Fibroblast of skin of left quadriceps (primary cell): ENCODE measurements at places on chromosomes 4 and X.

DNA sequence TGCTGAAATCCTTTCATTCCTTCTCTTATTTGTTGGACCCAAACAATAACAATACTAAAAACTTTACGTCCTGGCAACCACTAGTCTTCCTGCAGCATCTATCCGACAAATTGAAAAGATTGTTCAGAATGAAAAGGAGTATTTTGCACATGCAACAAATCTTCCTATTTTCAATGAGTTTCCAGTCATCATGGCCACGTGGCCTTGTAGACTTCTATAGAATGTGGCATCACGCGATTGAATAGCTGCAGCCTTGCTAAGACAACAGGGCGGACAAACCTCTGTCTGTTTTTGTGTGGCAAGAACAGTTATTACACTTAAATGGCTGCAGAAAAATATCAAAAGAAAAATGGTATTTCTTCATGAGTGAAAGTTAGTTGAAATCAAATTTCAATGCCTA, 297.9 kb upstream of the LCORL start:
- no peak for DNase-seq

DNA sequence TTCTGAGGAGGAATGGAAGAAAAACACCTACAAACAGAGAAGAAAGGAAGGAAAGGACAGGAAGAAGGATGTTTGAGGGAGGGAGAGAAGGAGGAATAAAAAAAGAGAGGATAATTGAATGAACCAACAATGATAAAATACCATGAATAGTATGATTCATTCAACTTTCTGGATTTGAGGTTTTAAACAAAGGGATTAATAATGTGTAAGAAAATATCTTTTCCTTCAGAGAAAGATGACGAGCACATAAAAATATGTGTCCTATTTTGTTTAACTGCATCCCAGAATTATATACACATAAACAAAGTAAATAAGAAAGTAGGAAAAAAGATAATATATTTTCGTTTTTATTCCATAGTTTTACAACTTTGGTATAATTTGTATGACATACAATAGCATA, 1380.4 kb downstream of the STIM2 start:
- no peak for DNase-seq

DNA sequence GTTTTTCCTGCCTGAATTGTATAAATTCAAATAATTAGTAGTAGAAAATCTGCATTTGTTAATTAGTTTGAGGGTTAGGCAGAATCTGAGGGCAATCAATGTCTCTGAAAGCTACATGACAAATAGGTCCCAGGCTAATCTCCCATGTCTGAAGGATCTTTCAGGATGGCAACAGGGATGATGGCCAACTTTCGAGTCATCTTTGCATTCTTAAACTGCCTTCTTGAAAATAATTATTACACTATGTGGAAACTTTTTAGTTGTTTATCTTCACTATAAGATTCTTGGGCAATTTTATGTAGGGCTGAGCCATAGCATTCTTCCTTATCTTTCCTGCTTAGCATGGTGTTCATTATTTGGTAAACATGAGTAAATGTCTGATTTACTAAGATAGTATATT, 490.3 kb upstream of the EPHA5 start:
- no peak for DNase-seq

DNA sequence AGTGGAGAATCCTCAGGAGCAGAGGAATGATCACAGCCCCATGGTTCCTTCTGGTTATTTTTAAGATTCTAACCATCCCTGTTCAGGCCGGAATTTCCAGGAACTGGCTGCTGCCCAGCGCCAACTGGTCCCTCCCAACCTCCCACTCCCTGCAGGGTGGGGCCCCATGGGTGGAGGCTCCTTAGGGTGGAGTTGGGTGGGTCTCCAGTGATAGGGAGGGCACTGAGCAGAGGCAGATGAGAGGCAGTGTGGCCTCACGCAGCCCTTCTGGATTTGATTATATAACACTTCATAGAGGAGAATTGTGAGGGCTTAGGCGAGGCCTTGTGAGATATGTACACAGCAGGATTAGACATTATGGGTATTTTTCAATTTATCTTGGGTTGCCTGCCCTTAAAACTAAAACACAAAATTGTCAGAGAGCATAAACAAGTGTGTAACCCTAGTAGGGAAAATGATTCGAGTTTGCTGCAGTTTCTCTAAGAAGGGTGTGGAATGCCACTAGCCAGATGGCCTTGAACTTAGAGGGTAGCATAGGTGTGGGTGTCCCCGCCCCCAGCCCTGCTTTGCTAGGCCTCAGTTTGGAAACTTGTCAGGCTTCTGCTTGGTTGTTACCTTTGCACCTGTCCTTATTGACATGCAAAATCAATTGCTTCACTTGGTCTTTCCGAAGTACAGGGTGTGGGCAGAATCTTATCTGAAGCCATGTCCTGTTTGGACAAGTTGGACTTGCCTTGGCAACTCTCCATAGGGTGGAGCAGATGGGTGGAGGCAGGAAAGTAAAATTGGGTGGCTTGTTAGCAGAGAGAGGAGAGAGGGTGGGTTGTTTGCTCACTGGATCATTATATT, 9.4 kb downstream of the KLF3 start:
- no peak for DNase-seq

DNA sequence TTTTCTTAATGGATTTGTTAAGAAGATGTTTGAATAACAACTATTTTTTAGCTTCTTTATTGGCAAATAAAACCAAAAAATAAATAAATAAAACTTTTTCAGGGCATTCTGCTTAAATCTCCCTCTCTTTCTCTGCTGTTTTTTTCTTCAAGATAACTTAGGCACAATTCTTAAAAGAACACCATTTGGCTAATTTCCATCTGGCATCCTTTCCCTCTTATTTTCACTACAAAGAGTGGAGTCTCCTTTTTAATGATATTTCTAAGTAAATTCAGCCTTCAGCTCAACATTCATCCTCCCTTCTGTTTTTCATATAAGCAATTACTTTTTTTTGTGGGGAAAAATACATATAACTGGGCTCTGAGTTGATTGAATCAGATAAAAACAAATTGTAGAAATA, 88.1 kb downstream of the PCDH7 start:
- DNase-seq, result no peak

- DNase-seq, result peak; percentile 31
Measured at GRCh38 chr4:176193938-176194337, 1.4 kb downstream of the SPATA4 start.

- no peak for DNase-seq
Measured at GRCh38 chr4:172654457-172654856, 514.2 kb upstream of the GALNT7 start.

DNA sequence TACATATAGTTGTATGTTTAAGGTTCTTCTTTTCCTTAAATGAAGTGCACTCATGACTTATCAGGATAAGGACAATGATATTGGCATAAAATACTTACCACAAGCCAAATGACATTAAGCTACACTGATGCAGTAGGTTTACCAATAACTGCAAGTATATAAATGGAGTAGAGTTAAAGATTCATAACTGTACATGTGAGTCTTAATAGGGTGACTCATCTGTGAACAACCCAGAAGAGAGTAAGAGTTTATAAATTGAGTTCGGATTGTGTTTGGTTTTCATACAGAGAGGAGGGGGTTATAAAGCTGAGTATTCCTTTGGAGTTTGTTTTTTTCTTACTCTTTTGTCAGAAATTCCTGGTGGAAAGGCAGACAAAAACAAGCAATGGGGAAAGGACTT, 144.8 kb downstream of the TLL1 start:
- DNase-seq, result no peak

DNA sequence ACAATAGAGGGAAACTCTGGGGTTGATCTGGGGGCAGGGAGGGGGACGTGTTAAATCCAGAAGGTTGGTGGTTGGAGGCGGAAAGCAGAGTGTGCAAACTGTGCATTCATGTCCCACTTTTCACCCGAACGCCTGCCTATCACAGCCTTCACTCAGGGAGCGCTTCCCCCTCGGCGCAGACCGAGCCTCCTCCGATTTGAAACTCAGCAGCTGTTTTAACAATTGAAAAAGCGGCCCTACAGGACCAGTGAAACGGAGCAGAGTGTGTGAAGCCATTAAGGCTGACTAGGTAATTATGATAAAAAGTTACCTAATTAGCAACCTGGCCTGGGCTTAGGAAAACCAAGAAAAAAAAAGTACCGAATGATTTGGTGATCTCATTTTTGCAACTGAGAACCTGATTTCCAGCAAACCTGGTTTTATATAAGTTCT, 685 bp upstream of the NDNF start:
- no peak for DNase-seq

- DNase-seq, result no peak
Measured at GRCh38 chr4:173535165-173535902, 5.3 kb upstream of the HAND2 start.

GRCh38 chrX:19876962-19877361, 10.4 kb downstream of the SH3KBP1 start:
- no peak for DNase-seq

DNA sequence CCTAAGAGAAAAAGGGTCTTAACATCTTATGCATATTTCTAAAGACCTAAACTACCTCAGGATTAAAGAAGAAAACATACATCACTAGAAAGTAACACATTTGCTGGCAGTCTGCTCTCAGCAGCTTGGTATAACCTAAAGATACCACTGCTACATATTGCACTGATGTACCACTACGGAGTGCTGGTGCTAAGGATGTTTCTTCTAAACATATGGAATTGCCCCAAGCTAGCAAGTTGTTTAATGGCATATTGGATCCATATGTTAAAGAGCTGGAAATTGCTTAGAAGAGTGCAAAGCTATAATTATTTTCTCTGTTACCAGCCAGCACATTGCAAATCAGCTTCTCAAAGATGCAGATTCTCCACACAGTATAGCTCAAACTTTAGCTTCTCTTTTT, 436.5 kb upstream of the GALNTL6 start:
- peak; percentile 4 for DNase-seq

DNA sequence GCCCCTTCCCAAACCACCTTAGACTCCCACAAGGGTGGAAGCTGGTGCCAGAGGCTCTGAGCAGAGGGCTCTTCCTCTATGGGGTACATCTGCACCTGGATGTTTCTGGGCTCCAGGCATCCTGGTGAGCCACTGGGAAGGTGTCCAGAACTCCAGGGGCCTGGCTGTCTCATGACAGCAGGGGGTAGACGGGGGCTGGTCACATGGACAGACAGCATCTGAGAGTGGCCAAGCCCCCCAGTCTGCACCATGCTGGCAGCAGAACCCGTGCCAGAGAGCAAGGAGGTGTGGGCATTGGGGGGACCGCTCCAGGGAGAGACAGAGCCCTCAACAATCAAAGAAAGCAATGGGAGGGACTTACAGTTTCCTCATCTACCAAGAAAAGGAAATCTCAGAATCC, 39.5 kb downstream of the ZFYVE28 start:
- DNase-seq, result no peak

DNA sequence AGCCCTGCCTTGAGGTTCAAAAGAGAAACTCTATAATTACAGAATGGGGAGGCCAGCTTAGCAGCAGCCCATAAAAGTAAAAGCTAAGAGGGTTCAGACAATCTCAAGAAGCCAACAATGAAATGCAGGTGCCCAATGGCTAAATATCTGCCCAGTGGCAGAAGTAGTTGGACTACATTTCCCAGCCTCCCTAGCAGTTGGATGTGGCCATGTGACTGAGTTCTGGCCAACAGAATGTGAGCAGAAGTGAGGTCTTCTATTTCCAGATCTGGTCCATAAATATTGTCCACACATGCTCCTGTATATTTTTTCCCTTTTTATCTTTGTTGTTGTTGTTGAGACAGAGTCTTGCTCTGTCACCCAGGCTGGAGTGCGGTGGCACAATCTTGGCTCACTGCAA, 127.9 kb upstream of the NHS start:
- no peak for DNase-seq

DNA sequence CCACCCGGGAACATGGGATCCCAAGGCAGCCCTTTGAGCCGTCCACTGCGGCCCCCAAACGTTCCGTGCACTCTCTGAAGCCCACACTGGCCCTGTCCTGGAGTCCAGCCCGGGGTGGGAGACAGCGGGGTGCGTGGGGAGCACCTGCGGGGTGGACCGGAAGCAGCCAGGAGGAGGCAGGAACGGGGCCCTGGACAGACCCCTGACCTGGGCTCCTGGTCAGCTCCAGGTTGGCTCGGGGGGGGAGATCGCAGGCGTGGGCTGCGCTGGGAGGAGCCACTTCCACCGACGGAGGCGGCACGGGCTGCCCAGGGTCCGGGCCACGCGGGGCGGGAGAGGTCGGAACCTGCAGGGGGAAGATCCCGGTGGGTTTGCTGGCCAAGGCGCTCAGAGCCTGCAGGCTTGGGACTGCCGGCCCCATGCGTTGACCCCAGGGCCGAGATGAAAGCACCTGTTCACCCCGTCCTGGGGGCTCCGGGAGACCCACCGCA, 5.7 kb upstream of the PLCXD1 start:
- DNase-seq, result no peak

DNA sequence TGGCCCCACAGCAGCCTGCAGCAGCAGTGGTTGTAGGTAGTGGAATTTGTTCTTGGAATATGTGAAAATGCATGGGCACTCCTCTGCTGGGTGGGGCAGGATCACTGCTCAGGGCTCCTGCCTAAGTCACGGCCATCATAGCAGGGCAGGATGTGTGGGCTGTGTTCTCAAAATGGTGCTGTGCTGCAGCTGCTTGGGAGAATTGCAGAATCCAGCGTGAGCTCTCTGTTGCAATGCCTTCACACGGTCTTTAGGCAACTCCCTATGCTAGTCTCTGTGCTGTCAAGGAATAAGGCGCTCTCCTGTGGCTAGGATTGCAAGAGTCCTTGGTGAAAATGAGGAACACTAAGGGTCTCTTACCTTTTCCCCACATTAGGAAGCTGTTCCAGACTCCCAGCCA, 42.9 kb downstream of the F8 start:
- no peak for DNase-seq

DNA sequence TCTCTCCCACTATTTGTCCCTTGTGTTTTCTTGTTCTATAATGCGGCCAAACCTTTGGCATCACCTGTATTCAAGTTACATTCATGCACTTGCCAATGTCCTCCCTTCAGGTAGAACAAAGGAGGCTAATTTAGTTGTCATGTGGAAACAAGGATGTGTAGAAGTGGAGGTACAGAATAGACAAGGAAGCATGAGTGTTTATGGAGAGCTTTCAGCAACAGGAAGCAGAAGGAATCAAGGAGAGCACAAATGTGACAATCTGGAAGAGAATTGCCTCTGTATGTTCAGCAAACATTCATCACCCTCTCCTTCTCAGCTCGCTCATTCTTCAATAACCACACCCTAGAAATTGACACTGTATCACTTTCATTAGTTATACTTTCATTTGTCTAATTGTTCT, 103.4 kb downstream of the SLC7A11 start:
- DNase-seq, result no peak

DNA sequence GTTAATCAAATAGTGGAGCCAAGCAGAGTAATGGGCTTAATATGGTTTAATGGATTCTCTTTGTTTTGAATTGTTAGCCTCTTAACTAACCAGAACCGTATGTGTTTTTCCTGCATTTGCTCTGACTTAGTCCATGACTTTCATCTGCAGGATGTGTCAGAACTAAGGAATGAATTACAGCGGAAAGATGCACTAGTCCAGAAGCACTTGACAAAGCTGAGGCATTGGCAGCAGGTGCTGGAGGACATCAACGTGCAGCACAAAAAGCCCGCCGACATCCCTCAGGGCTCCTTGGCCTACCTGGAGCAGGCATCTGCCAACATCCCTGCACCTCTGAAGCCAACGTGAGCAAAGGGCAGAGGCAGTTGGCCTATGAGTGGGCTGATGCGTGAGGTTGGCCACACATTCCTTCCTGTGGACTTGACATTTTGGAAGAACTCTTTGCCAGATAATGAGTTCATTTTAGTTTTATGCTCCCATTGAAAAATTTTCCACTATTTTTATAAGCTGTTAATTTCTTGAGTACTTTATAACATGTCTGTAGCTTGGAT, 9.1 kb downstream of the MED28 start:
- DNase-seq, result peak; percentile 24
